ENCODE measurements at places on chromosomes 16 and 17. TPM values are rescaled to one million over a fixed set of nuclear protein-coding genes. Genes with fewer than 3 reads are reported as not detected.

Gene EVI2B
- total RNA-seq: 0.60 TPM

Gene WFIKKN1
- total RNA-seq: not detected

Gene SLFN13
- total RNA-seq: 0.84 TPM

Gene OR3A2
- total RNA-seq: not detected

DNA sequence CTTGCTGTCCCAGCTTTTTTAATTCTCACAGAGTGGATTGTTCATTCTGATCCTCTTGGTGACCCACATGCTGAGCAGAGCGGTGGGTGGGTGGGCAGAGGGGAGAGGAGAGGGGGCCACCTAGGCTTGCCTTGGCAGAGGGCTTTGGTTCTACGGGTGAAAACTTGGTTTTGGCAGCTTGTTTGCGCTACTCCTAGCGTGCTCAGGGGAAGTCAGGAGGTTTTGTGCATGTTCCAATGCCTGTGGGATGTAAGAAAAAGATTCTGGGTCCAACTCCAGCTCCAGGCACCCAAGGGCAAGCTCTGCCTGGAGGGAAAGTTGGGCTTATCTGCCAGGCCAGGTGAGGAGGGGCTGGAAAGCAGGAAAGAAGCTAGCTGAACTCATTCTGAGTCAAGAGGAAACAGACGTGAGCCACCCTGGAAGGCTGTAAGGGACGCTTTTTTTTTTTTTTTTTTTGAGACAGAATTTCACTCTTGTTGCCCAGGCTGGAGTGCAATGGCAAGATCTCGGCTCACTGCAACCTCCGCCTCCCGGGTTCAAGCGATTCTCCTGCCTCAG is 169.1 kb downstream of the WSCD1 start:
- no peak for DNase-seq

Gene SOST
- total RNA-seq: 0.24 TPM

Gene UBALD1
- total RNA-seq: 7.9 TPM

Gene PNMT
- not detected for total RNA-seq

- DNase-seq: no peak
Measured at GRCh38 chr17:6603744-6604325, 36.7 kb downstream of the KIAA0753 start.

DNA sequence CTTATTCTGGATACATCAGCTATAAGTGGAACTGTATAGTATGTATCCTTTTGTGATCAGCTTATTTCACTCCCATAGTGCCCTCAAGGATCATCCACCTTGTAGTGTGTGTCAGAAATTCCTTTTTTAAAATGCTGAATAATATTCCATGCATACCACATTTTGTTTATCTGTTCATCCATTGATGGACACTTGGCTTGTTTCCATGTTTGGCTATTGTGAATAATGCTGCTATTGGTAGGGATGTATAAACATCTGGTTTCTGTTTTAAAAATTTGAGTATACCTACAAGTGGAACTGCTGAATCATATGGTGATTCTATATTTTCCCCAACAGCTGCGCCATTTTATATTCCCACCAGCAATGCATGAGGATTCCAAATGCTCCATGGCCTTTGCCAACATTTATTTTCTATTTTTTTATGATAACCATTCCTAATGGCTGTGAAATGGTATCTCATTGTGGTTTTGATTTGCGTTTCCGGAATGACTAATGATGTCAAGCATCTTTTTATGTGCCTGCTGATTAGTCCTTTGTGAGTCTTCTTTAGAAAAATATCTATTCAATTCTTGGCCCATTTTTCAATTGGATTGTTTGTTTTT is 11.6 kb downstream of the RCVRN start:
- DNase-seq: peak; percentile 79

DNA sequence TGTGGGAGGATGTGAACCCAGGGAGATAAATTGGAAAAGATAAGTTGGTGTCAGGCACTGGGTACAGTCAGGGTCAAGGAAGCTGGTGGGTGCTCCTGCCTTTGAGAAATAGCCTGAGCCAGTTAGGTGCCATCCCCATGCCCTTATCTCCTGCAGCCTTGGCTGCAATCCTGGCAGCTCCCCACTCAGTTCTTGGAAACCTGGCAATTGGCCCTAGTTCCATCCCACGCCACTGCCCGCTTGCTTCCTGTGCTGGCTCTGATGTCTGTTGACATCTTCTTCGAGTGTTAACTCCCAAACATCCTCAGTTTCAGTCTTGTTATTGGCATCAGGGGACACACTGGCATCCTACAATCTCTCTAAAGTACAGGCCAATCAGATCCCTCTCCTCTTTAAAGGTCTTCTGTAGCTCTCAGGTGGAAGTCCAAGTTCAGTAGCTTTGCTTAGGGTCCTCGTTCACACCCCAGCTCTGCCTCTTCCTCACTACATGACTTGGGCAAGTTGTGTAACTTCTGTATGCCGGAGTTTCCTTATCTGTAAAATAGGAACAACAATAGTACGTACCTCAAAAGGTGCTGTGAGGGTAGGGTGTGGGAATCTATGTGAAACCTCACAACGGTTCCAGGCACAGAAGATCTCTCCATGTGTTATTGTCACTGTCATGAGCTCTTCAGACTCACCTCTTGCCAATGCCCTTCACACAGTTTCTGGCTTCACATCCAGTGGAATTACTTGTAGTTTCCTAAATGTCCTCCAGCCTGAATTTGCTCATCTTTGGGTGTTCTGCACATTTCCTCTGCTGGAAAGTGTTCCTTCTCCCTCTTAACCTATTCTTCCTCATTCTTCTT is 13.5 kb upstream of the PRKAR1A start:
- DNase-seq: no peak

Gene C1QL1
- 22.9 TPM for total RNA-seq

Gene ZNF629
- total RNA-seq: 20.5 TPM

GRCh38 chr17:27218719-27219488 is 75.0 kb upstream of the WSB1 start:
- no peak for DNase-seq

GRCh38 chr17:30550512-30551273 is 73.5 kb downstream of the GOSR1 start:
- DNase-seq: peak; percentile 87

DNA sequence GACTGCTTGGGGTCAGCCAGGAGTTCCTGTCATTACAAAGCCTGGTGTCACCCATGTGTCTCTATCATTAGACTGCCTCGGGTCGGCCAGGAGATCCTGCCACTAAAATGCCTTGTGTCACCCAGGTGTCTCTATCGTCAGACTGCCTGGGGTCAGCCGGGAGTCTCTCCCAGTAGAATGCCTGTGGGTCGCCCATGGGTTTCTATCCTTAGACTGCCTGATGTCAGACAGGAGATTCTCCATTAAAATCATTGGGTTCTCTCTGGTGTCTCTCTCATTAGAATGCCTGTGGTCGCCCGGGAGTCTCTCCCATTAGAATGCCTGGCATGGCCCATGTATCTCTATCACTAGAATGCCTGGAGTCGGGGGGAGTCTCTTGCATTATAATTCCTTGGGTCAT is 2231.0 kb downstream of the TP53TG3F start:
- no peak for DNase-seq

DNA sequence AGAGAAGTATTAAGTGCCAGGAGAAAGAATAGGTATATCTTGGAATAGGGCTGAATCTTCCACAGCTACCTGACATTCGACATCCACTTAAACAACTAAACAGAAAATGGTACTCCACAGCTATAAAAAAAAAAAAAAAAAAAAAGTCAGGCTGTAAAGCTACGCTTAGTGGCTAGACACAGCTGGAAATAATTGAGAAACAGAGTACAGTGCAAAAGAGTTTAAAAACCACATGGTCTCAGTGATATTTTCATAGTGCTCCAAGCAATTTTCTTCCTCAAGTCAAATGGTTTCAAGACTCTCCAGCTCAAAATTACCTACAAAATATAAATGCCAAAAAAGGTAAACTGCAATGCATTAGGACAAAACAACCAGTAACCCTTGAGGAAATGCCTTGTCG is 607.1 kb downstream of the KCNJ2 start:
- no peak for DNase-seq

DNA sequence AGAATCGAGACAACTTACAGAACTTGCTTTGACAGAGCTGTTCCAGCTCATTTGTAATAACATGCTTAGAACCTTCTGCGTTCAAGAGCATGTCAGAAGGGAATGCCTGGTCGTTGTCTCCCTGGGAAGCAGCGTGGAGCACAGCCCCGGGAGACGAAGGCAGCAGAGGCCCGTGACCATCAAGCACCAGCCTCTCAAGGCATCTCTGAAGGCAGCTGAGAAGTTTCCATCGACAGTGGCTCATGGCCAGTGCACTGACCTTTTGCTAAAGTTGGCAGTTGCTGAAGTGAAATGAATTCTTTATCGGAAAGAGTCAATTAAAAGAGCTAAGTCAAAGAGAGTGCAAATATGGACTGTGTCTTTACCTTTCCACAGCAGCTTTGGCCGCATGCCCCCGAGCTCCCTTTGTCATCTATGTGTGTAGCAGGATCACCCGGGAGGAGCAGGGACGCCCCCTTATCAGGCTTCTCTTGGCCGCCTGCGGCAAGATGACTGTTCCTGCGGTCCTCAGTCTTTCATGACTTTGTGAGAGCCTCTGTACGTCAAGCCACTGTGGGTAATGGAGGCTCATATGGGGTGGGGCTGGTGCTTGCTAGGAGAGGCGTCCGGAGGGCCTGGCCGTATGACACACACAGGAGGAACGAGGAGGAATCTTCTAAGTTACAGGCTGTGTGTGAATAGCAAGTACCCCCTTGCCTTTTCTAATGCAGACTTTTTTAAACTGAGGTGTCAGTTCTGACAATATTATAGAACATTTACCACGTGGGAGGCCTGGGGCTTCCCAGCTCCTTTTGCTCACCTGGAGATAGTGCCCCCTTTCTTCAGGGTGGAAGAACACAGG is 54.2 kb downstream of the LDHD start:
- DNase-seq: no peak

Gene SLC16A11
- total RNA-seq: not detected

- DNase-seq: peak; percentile 96
Measured at GRCh38 chr17:72984145-72984925, 108.2 kb downstream of the SLC39A11 start.

- no peak for DNase-seq
Measured at GRCh38 chr16:54936201-54936978, 5.7 kb downstream of the IRX5 start.

DNA sequence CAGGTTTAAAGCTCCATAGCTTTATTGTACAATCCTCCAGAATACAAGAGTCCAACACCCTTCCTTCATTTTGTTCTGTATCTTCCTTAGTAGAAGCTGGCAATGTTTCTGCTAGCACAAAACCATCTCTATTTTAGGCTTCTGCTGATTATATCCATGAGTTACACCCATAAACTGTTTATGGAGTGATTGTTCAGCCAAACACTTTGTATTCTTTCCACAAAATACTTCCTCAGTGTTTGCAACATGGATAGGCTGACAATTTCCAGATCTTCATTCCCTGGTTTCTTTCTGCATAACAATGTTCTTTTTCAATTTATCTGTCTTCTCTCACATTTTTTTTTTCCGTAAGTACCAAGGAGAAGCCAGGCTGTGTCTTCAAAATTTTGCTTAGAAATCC is 839.9 kb upstream of the CDH8 start:
- no peak for DNase-seq

- DNase-seq: no peak
Measured at GRCh38 chr16:84948851-84949610, 62.3 kb downstream of the ZDHHC7 start.

DNA sequence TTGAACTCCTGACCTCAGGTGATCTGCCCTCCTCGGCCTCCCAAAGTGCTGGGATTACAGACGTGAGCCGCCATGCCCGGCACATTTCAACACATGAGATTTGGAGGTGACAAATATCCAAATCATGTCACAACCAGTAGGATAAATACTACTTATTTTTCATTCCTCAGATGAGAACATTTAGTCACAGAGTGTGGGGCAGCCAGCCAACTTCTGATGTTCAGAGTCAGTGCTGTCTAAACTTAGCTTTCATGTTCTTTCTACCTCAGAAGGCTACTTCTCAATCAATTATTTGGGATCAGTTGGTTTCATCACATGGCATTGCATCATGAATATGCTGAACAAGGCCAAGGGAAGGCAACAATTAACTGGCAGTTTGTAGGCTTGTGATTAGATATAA is 134.5 kb downstream of the CDH13 start:
- DNase-seq: peak; percentile 45

- no peak for DNase-seq
Measured at GRCh38 chr16:75794426-75794825, 68.1 kb upstream of the CPHXL start.

Gene SMIM36
- not detected for total RNA-seq

Gene CHD3
- total RNA-seq: 104 TPM

DNA sequence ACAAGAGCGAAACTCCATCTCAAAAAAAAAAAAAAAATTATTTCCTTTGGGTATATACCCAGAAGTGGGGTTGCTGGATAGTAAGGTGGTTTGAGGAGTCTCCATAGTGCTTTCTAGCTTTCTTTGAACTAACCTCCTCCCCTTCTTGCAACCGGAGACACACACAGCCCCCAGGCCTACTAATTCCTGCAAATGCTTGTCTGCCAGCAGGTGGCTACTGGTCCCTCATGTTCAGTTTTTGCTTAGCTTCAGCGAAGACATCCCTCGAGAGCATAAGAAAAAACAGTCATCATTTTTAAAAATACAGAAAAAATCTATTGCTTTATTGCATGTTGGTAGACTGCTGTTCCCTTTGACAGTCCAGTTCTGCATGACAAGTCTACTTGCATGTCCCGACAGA is 439.0 kb downstream of the UTP18 start:
- DNase-seq: no peak

Gene GRB7
- total RNA-seq: 0.40 TPM

- no peak for DNase-seq
Measured at GRCh38 chr17:75777296-75777922, 7.2 kb upstream of the UNK start.

DNA sequence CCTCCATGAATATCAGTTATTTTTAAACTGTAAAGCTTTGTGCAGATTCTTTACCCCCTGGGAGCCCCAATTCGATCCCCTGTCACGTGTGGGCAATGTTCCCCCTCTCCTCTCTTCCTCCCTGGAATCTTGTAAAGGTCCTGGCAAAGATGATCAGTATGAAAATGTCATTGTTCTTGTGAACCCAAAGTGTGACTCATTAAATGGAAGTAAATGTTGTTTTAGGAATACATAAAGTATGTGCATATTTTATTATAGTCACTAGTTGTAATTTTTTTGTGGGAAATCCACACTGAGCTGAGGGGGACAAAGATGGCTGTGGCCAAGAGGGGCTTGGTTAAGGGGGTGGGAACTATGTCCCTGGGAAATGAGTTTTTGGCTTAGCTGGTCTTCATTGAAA is 2.3 kb downstream of the CCL11 start:
- DNase-seq: no peak

GRCh38 chr17:32936186-32936893 is 8.4 kb downstream of the TMEM98 start:
- no peak for DNase-seq

DNA sequence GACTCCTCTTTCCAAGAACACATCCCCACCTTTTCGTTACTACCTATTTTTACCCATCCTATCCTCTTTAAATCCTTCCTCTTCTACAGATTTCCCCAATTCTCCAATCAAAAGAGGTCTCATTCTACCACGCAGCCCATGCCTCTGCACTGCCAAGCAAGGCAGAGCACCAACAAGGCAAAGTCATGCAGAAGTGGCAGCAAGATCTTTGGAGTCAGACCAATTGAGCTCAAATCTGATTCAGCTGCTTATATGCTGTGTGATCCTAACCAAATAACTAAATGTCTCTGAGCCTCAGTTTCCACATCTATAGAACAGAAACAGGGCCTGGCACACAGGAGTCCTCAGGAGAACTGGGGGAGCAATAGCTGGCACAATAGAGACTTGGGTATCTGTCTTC is 41.0 kb downstream of the TOM1L2 start:
- DNase-seq: no peak

- no peak for DNase-seq
Measured at GRCh38 chr16:67549936-67550335, 12.4 kb upstream of the CTCF start.

Gene BCO1
- total RNA-seq: 0.19 TPM
